GM12865 (cell line): ENCODE measurements at places on chromosomes 4 and X.
A peak's percentile ranks its signal among the peaks of the same experiment; 100 is the strongest.

GRCh38 chrX:96713303-96713702 is 28.7 kb downstream of the DIAPH2 start:
- no peak for DNase-seq

DNA sequence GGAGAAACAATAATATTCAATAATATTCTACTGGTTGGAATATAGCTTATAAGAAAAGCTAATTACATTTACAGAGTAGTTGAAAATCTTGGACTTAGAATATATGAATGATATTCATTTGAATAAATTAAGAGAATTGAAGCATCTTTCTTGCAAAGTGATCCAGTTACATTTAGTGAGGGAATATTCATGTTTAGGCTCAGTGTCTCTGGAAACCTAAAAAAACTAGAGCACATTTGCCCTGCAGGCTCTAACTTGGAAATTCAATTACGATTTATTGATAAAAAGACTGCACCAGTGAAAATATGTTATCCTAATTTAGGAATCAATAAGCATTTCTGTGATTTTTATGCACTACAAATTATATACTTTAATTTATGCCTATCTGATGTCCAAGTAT is 58.3 kb upstream of the RAP1GDS1 start:
- DNase-seq, result no peak

DNA sequence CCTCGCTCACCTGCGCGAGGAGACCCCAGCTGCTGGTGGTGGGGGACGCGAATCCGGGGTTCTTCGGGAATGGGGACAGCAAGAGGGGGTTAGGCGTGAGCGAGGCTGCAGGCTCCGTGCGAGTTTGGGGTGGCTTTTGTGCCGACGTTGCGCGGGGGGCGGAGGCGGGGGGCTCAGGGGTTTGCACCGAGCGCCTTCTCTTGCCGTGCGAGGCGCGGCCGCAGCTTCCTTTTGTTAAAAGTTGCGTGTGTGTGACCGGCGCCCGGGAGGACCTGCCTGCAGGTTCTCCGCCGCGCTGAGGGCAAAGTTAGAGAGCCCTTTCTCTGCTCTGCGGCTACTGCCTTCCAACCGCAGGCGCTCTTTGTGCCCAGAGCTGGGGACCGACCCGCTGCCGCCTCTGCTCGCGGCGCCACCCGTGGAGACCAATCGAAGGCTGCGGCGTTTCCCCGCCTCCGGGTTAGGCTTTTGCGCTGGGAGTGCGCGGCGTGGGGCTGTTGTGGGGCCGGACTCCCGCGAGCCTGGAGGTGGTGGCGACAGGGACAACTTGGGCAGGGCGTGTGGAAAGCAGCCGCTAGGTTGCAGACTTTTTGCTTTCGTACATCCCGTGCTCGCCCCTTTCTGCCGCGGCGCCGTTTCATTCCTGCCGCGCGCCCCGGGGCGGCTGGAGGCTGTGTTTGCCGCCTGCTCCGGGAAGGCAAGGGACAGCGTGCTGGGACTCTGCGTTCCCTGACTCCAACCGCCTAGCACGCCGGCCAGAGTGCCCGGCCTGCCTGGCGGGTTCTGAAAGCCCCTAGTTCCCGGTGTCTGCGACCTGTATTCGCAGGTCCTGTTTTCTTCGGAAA is 716 bp downstream of the KIT start:
- peak; percentile 36 for DNase-seq

DNA sequence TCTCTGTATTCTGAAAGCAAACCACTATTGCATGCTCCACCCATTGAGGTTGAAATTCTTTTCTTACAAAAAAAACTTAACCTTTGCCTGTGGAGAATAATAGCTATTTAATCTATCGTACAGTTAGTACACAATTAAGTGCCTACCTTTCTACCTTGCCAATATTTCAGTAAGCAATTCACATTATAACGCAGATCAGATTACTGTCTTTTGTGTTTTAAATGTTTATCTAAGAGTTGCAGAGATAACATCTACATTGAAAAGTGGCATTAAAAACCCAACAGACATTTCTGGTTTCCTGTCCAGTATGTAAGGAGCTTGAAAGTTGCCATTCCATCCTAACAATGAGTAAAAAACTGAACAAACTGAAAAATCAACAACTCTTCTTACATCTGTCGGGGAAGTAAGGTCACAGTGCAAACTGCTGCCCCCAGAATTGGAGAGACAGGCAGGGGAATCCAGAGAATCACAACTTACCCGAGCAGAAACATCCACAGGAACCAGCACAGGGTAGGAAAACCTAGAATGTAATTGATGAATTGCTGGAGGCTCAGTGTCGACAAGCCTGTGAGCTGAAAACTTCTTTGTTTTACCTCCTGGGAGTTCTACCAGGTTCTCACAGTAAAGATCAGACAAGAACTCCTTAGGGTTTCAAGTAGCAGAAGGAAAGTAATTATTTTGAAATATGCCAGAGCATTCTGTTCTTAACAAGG is 27.3 kb upstream of the ACSL4 start:
- no peak for DNase-seq

GRCh38 chr4:10063544-10064300 is 42.4 kb upstream of the SLC2A9 start:
- no peak for DNase-seq

DNA sequence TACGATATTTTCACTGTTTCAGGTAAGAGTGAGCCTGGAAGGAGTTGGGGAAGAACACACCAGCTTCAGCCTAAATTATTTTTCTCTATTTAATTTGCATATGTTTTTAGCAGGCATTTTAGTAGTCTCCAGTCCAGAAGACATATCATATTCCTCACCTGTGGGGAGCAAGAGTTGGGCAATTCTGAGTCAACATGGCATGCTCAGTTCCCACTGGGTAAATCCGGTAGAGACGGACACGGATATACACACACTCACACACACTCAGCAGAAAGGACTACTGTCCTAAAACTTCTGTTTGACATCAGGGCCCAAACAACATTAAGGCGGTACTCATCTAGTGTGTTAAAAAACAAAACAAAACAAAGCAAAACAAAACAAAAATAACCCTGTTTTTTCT is 4.9 kb upstream of the BEX4 start:
- DNase-seq, result no peak

- DNase-seq, result no peak
Measured at GRCh38 chr4:79695848-79696247, 287.8 kb upstream of the GK2 start.

GRCh38 chrX:140713174-140713539 is 3.6 kb downstream of the LINC00632 start:
- DNase-seq, result peak; percentile 39

DNA sequence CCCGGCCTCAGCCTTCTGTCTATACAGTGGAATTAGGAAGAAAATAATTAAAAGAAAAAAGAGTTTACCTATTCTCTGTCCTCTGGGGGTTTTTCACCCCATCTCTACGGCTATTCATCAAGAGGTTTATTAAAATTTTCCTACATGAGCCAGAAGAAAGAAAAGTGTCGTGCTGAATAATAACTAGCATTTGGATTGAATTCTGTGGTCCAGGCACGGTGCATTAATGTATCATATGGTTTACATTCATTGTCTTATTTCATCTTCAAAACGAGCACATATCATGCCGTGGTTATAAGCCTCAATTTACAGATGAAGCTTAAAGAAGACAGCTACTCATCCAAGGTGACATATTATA is 5.4 kb upstream of the NAA15 start:
- DNase-seq, result no peak

DNA sequence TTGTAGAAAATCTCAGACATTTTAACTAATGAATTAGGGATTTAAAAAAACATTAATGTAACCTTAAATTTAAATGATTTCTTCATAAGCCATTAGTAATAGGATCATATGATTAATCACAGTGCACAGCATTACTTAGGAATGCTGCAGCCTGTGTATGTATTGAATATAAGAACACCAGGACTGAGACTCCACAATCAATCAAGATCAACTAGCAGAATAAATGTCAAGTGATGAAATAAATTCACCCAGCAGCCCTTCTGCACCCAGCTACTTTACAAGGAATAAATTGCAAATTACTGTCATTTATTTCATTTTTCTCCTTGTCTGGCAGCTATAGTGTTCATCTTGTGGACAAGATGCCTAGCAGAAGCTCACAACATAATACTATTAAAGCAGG is 46.5 kb downstream of the NEIL3 start:
- DNase-seq, result no peak

- DNase-seq, result no peak
Measured at GRCh38 chrX:16222151-16222550, 54.9 kb downstream of the MAGEB17 start.

DNA sequence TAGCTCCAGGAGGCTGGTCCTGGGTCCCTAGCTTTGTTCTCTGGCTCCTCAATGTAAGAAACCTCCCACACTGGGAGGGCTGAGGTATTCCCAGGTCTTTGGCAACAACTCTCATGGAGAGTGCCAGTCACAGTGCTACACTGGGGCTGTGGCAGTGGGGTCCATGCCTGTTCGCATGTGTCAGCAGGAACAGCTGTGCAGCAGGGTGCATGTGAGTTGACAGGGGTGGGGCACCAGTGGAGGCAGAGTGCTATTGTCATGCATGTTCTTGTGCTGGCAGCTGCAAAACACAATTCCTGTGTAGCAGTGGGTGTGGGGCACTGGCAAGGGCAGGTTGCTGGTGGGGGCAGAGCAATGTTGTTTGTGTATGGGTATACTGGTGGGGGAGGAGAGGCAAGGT is 246.0 kb downstream of the CXXC4 start:
- no peak for DNase-seq

GRCh38 chr4:51901363-51901762 is 58.4 kb downstream of the DCUN1D4 start:
- DNase-seq, result no peak

- DNase-seq, result peak; percentile 78
Measured at GRCh38 chr4:38411092-38411491, 252.9 kb upstream of the KLF3 start.

DNA sequence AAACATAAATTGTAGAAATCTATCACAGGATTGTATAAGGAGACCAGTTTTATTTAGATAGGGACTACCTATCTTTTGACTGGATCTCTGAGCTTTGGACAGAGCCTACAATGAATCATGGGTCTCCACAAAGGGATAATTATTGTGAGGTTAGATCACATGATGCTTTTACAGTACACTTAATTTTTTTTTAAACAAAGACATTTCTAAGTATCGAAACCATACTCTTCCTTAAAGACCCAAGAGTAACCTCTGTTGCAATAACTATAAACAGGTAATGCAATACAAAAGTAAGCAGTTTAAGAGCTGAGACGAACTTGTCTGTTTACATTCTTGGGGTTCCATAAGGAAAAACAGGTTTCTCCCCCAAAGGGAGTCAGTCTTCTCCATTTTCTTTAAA is 64.3 kb upstream of the GABRE start:
- no peak for DNase-seq

DNA sequence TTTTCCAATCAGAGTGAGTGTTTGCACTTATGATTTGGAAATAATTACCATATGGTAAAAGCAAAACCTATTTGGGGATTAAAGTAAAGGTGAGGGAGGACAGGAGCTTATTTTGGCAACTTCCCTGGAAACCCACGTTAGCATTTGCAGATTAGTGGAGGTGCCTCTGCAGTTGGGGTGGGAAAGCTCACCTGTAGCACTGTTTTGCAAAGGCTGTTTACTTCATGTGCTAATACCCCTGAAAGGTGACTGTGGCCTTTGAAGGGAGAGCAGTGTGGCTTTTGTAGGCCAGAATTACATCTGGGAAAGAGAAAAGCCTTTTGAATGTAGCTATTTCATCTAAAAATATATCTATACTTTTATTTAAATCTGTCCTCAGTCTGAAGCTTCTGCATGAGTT is 9.4 kb downstream of the SUPT20HL1 start:
- no peak for DNase-seq

GRCh38 chrX:108064613-108065012 is 19.7 kb downstream of the VSIG1 start:
- peak; percentile 6 for DNase-seq

DNA sequence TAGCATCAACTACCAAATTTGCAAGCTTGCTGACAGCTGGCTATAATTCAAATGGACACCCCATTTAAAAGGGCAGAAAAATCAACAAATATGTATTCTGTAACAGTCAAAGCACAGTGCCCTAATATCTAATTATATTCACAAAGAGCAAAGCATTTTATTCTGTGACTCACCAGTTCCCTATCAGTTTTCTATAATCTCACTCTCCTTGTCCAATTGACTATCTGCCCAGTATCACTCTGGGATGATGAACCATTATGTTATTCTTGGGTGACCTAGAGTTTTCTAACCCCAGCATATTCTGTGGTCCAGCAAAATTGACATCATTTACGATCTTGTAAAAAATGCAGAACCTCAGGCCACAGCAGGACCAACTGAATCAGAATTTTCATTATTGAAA is 82.0 kb upstream of the FREM3 start:
- no peak for DNase-seq

DNA sequence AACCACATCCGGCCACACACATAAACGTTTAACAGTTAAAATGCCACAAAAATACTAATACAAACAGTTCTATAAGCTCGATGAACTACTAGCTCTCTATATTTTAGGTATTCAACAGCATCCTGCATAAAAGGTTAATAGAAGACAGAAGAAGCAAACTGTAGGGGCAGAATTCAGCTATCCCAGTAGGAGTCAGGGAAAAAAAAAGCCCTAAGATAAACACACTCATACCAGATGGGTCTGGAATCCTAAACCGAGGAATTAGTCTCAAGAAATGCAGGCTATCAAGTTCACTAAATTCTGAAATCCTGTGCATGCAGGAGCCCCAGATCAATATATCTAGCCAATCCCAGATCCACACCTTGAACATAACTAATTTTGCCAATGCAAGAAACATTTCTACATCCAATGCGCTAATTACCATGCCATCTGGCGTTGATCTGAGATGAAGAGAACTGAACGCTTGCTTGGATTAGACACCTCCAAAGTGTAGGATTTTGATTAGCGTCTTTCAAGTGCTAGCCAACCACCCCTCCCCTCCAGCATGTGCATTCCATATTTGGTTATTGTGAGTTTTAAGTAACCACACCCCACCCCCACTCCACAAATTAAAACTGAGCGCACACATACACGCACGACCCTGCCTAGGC is 512.2 kb upstream of the INTU start:
- no peak for DNase-seq

GRCh38 chr4:102139932-102140331 is 205.3 kb downstream of the SLC39A8 start:
- DNase-seq, result no peak

GRCh38 chr4:20805716-20806115 is 105.5 kb downstream of the PACRGL start:
- no peak for DNase-seq

DNA sequence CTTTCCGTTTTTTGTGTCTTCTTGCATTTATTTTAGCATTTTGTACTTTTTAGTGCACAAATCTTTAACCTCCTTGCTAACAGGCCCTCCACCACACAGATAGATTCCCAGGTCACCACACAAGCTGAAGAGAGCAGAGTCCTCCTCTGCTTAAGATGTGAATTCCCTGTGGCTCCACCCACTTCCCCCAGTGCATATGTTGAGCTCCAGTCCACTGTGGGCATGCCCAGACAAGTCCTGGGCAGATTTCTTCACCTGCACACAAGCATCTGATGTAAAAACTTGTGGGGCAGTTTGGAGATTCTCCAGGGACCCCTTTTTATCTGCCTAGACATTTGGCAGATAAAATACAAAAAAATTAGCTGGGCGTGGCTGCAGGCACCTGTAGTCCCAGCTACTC is 19.8 kb upstream of the PASD1 start:
- peak; percentile 31 for DNase-seq

- DNase-seq, result no peak
Measured at GRCh38 chr4:158282252-158282651, 72.0 kb downstream of the TMEM144 start.
